Esophagus muscularis mucosa (tissue), 4 donors: ENCODE measurements at places on chromosomes 5 and 9. TPM values are rescaled to one million over a fixed set of nuclear protein-coding genes. Genes with fewer than 3 reads are reported as not detected.

The LECT2 gene
- total RNA-seq, result not detected

The FOXD1 gene
- 15.7 TPM for total RNA-seq

The TMEM171 gene
- not detected for total RNA-seq

The NOL8 gene
- 23.5 TPM for total RNA-seq

The RORB gene
- under 0.01 TPM for total RNA-seq

The PTGS1 gene
- 119 TPM for total RNA-seq

The ANXA2R gene
- total RNA-seq, result 1.8 TPM

The SIT1 gene
- total RNA-seq, result 0.83 TPM

The ADCY2 gene
- total RNA-seq, result 6.2 TPM

The SPINK13 gene
- not detected for total RNA-seq

The LCN1 gene
- not detected for total RNA-seq

The SCGB3A2 gene
- not detected for total RNA-seq

The ATG12 gene
- total RNA-seq, result 36.1 TPM
